ENCODE measurements at places on chromosomes 7 and 10.
A peak's percentile ranks its signal among the peaks of the same experiment; 100 is the strongest.

GRCh38 chr10:24331457-24331856 is 122.5 kb downstream of the KIAA1217 start:
- peak; percentile 69 for DNase-seq

GRCh38 chr10:72461085-72461484 is 106.4 kb upstream of the DNAJB12 start:
- DNase-seq = no peak

DNA sequence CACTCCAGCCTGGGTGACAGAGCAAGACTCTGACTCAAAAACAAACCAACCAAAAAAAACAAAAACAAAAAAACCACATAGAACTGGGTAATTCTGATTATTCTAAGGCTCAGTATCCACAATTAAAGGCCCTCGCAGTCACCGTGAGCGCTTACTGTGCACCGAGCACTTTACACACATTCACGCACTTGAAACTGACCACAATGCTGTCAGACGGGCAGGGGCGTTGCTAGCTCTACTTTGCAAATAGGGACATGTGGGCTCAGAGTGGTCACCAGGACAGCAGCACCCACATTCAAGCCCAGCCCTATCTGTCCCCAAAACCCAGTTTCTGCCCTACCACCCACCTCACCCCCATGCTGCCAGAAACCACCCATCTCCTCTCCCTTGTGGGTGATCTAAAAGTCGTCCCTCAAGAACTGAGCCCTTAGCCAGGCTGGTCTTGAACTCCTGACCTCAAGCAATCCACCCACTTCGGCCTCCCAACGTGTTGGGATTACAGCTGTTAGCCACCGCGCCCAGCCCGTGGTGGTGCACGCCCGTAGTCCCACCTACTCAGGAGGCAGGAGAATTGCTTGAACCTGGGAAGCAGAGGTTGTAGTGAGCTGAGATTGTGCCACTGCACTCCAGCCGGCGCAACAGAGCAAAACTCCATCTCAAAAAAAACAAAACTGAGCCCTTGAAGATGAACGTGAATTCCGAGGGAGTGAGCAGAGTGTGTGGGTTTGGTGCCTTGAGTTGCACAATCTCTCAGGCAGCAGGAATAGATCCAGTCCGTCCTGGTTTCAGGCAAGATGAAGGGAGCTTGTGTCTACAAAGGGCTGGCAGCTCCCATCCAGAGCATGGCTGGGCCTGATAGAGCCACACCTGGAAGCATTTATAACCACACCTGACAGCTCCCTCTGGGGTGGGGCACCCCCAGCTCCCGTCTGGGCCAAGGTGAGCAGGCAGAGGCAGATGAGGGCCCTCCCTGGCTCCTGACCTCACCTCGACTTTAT is 5.4 kb upstream of the HSPB1 start:
- no peak for DNase-seq

- peak; percentile 59 for DNase-seq
These were observed 34.0 kb upstream of the JCAD start for GRCh38 chr10:30093303-30093950.

GRCh38 chr7:99677013-99677647 is 2.7 kb downstream of the CYP3A5 start:
- DNase-seq = no peak

DNA sequence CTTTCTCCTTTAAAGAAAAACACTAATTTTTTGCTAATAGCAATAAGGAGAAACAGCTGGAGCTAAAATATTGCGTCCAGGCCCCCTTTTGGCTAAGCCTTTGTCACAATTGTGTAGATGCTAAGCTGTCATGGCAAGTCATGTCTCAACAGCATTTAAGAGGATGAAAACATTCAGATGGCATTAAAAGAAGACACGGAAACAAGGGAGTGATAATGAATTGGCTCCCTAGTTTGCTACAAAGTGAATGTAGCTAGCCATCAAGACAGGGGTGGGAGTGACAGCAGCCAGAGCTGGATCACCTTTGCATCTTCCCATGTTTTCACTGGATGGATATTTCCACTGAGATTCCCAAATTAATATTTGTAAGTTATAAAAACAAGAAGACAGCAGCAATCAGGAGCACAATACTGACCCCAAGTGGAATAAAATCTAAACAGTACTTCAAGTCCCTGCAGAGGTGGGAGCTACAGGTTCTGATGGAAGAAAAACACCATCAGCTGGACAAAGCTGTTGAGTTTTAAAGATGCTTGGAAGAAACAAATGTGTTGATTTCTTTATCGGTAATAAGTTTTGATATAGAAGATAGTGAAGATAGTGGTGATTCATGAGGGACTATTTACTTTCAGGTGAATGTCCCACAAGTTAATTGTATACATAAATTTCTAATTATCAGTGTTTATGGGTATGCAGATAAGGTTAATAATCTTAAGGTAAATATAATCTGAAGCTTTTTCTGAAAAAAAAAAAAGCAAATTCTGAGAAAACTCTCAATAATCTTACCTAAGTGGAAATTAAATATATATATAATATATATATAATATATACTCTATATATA is 129.4 kb downstream of the SLC16A9 start:
- DNase-seq = peak; percentile 81

- DNase-seq = no peak
These were observed 65.0 kb downstream of the PIP4K2A start for GRCh38 chr10:22649390-22649841.

DNA sequence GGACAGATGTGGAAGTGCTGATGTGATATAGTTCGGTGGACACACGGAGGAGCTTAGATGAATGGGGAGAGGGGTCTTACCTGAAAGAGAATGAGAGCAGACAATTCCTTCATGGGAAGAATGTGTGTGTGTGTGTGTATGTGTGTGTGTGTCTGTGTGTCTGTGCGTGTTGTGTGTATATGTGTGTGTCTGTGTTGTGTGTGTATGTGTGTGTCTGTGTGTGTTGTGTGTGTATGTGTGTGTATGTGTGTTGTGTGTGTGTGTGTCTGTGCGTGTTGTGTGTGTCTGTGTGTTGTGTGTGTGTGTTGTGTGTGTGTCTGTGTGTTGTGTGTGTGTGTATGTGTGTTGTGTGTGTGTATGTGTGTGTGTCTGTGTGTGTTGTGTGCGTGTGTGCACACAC is 104.2 kb downstream of the FAM204A start:
- DNase-seq = no peak

- DNase-seq = no peak
These were observed 20.7 kb downstream of the CREB5 start for GRCh38 chr7:28433039-28433438.

All from A673 (cell line).